Activated T-helper 2 cell treated with anti-CD3 and anti-CD28 coated beads, Interferon-gamma antibody, Interleukin-2, Interleukin-4, amounts not matched to agents 10 μg/mL and 5 μg/mL and 100 μg/mL, durations not matched to agents 14 hours and 24 hours and 36 hours (primary cell): ENCODE measurements at places on chromosomes 12 and 14. TPM values are rescaled to one million over a fixed set of nuclear protein-coding genes. Genes with fewer than 3 reads are reported as not detected.
A peak's percentile ranks its signal among the peaks of the same experiment; 100 is the strongest.

RARG gene
- total RNA-seq: 38.5 and 40.1 TPM in 2 replicates

GNG2 gene
- 120 and 128 TPM in 2 replicates for total RNA-seq

WNT1 gene
- 0.60 and 0.66 TPM in 2 replicates for total RNA-seq

- H3K27me3 ChIP-seq: no peaks in the 10 kb centered on the region
- H3K4me1 ChIP-seq: no peaks in the 10 kb centered on the region
- no peaks in the 10 kb centered on the region for H3K36me3 ChIP-seq
- no peak for DNase-seq
- no peak overlapping the region for H3K27ac ChIP-seq
Measured at GRCh38 chr12:58503731-58504130, 416.6 kb downstream of the LRIG3 start.

DNA sequence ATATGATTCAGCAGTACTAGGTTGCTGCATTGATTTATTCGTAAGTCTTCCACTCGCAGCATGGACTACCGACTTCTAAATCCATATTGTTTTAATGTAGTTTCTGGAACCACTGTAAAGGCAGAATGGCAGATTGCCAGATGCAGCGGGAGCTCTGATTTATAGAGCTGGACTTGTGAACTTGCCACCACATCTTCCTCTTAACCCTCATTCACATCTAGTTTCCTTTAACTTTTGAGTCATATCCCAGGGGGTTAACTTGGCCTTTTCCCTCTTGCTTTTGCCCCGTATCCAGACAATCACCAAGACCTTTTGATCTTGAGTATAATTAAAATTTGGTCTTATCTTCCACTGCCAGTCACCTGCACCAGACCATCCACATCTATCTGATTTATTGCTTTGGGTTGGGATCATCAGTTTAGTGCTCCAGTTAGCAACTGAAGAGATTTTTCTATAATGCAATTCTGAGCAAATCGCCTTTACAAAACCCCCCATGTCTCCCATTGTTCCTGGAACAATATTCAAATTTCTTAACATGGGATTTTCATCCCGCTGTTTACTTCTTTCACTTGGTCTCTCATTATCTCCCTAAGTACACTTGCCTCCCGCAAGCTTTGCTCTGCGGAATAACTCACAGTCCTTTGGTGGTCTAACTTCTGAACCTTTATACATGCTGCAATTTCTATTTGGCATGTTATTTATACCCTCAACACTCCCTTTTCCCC, 130.5 kb downstream of the ACSS3 start:
- H3K27me3 ChIP-seq: no peaks in the 10 kb centered on the region
- no peaks in the 10 kb centered on the region for H3K4me1 ChIP-seq
- no peak overlapping the region for H3K4me3 ChIP-seq
- no peaks in the 10 kb centered on the region for H3K36me3 ChIP-seq

DNA sequence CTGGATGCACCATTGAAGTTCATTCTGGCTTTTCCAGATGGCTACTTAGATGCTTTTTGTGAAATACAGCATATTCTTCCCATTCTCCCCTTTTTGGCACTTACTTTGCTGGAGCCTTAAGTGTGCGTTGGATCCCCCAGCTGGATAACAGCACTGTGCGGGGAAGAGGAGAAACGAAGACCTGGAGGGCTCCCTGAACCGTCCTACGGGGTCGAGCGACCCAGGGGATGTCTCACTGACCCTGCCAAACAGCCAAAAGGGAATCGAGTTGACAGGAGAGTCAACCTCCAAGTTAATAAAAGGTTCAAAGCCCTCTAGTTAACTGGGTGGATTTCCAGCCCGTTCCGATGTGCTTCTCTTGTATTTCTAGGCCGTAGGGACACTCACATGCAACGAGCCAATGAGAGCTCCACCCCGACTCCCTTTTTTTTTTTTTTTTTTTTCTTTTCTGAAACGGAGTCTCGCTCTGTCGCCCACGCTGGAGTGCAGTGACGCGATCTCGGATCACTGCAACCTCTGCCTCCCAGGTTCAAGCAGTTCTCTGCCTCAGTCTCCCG, 1.0 kb upstream of the CAMKK2 start:
- H3K4me3 ChIP-seq: peak overlapping the region; percentile 85
- H3K27ac ChIP-seq: peak overlapping the region; percentile 86
- H3K4me1 ChIP-seq: peaks cover 26% of the 10 kb centered on the region
- H3K36me3 ChIP-seq: peaks cover 12% of the 10 kb centered on the region
- H3K27me3 ChIP-seq: peaks cover 4% of the 10 kb centered on the region

DNA sequence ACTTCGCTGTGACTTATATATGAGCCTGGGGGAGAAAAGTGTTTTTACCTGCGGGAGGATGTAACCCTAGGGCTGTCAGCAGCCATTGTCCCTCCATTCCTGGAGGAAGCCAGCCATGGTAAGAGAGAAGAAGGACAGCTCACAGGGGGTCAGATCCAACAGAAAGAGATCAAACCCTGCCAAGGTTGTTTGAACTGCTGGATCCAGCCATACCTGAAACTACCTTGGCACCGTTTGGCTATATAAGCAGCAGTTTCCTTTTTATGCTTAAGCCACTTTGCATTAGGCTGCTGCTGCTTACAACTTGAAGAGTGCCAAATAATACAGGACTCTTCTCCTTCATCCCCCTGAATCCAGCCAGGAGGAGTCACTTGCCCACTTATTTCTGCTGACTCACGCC, 205.5 kb downstream of the PHETA1 start:
- no peak for DNase-seq
- no peaks in the 10 kb centered on the region for H3K4me1 ChIP-seq
- no peak overlapping the region for H3K4me3 ChIP-seq
- no peaks in the 10 kb centered on the region for H3K36me3 ChIP-seq
- peaks cover 2% of the 10 kb centered on the region for H3K27me3 ChIP-seq

- H3K4me3 ChIP-seq: no peak overlapping the region
- H3K27me3 ChIP-seq: no peaks in the 10 kb centered on the region
- no peak for DNase-seq
- H3K36me3 ChIP-seq: no peaks in the 10 kb centered on the region
- H3K27ac ChIP-seq: no peak overlapping the region
- no peaks in the 10 kb centered on the region for H3K4me1 ChIP-seq
Measured at GRCh38 chr14:96177766-96178375, 26.8 kb upstream of the BDKRB2 start.

GRCh38 chr14:69703047-69704039, 63.6 kb upstream of the SRSF5 start:
- H3K27ac ChIP-seq: peak overlapping the region; percentile 23
- no peaks in the 10 kb centered on the region for H3K27me3 ChIP-seq
- H3K4me1 ChIP-seq: peaks cover 70% of the 10 kb centered on the region
- H3K36me3 ChIP-seq: peaks cover 58% of the 10 kb centered on the region
- DNase-seq: no peak

DNA sequence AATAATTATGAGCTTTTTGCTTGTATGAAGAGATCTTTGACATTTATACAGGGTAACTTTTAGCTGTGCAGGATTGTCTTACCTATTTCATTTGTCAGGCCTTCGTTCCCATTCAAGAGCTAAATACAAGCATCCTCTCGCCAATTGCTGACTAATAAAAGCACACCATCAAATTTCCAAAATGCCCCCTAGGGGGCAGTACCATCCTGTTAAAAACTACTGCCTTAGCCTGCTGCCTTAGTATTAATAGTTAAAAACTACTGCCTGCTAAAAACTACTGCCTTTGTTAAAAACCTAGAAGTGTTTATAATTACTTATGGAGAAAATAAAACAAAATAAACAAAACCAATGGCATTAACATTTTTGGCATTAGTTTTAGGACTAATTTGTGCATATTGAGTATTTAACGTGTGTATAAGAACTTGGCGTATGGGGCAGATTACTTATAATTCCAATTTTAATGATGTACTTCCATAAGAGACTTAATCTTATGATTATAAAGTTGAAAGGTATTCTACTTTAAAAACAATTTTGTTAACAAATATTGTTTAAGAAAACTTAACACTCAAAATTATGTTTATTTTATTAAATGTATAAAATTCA, 3.0 kb upstream of the IFI27L2 start:
- DNase-seq: peak; percentile 50
- peaks cover 22% of the 10 kb centered on the region for H3K4me1 ChIP-seq
- no peaks in the 10 kb centered on the region for H3K36me3 ChIP-seq
- H3K27me3 ChIP-seq: peaks cover 32% of the 10 kb centered on the region
- H3K27ac ChIP-seq: no peak overlapping the region
- H3K4me3 ChIP-seq: no peak overlapping the region
